ENCODE measurements at places on chromosomes 4 and X.
A peak's percentile ranks its signal among the peaks of the same experiment; 100 is the strongest.

- DNase-seq, result no peak
These were observed 888.4 kb upstream of the EPHA5 start for GRCh38 chr4:66558651-66559050.

GRCh38 chrX:13778916-13779315 is 38.0 kb downstream of the GPM6B start:
- DNase-seq, result no peak

GRCh38 chr4:152220201-152220666 is 315.7 kb downstream of the FBXW7 start:
- DNase-seq, result no peak

GRCh38 chrX:136259543-136259942 is 8.3 kb upstream of the MAP7D3 start:
- no peak for DNase-seq

DNA sequence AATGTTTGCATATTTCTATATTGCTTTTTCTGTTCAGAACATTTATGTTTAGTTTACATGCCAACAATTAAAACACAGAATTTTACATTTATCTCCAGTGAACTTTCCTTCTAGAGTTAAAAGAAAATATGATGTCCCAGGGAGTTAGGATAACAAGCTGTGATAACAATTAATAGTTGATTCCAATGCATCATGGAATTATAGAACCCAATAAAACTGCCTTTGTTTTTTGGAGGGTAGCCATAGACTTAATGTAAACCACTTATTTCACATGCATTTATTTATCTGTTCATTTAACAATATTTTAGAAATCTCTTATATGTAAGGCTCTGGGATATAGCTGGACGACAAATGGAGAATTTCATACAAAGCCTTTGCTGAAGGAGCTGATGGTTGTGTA is 180.0 kb downstream of the CFAP299 start:
- no peak for DNase-seq

GRCh38 chrX:153366119-153366518 is 32.2 kb downstream of the ZNF275 start:
- no peak for DNase-seq

- DNase-seq, result no peak
These were observed 1.1 kb downstream of the RNF212 start for GRCh38 chr4:1112174-1112820.

GRCh38 chr4:143335979-143336780 is 496 bp upstream of the GAB1 start:
- DNase-seq, result peak; percentile 87

Measured in left renal pelvis (tissue), 4 donors.